Cerebellum (tissue), 4 donors: ENCODE measurements at places on chromosomes 6 and 20. TPM values are rescaled to one million over a fixed set of nuclear protein-coding genes. Genes with fewer than 3 reads are reported as not detected.
A peak's percentile ranks its signal among the peaks of the same experiment; 100 is the strongest.

DNA sequence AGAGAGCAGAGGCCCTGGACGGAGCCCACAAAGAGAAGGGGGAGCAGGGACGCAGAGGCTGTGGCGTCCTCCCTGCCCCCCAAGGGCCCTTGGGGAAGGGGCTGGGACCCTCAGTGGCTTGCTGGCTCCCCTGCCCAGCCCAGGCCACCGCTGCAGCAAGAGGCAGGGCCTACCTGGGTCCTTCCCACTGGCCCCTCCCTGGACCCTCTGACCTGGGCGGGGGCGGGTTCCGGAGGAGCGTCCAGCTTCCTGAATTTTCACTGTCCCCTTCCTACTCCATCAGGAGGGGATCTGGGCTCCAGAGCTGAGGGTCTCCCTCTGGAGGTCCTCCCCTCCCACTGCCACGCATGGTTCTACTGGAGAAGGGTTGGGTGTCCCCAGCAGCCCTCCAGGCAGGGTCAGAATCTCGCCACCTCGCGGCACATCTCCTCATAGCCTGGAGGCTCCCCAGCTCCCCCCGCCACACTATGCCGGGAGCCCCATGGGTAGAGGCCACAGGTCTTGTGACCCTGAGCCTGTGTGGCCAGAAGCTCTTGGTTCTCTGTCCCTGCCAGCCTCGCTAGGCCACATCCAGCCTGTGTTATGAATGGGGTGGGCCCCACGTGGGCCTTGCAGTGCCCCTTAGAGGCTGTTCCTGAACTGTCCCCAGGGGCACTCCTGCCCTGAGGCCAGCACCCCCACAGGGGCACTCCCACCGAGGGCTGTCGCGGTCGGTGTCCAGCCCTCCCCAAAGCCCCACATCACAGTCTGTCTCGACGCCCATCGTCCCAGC, 1.0 kb upstream of the SOX18 start:
- DNase-seq, result no peak

DNA sequence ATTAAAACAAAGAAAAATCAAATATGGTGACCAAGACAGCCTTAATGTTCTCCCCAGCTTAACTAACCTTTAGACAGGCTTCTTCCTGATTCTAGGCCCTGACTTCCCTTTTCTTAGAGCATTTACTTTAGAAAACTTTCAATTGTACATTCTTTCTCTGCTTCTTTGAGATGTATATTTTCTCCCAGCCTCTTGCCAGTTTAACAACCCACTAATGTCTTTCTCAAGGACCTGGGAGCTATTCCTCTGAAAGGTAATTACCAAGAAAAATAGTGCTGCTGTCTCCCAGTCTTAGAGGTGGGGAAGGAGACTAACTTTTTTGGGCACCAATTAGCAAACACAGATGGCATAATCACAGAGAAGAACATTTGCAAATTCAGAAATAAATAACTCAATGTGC, 62.8 kb upstream of the KCNQ5 start:
- DNase-seq, result no peak

- DNase-seq, result no peak
These were observed 17.9 kb upstream of the MOCS1 start for GRCh38 chr6:39952167-39952566.

GRCh38 chr6:36180126-36180525, 16.4 kb upstream of the BRPF3 start:
- DNase-seq, result no peak

DNA sequence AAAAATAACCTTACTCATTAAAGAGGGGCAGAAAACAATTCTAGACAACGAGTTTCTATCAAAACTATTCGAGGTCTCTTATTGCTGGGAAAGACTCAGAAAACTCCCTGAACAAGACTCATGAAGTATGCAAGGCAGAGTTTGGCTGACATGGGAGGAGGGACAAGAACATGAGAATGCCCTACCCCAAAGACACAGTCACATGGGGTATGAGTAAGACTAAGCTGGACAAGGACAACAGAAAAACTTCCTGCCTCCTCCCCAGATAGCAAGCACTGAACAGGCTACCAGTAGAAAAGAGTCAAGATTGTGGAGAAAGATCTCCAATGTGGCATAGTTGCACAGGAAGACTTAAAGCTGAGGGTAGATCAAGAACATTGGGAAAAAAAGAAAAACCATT, 39.7 kb upstream of the PHIP start:
- no peak for DNase-seq

DNA sequence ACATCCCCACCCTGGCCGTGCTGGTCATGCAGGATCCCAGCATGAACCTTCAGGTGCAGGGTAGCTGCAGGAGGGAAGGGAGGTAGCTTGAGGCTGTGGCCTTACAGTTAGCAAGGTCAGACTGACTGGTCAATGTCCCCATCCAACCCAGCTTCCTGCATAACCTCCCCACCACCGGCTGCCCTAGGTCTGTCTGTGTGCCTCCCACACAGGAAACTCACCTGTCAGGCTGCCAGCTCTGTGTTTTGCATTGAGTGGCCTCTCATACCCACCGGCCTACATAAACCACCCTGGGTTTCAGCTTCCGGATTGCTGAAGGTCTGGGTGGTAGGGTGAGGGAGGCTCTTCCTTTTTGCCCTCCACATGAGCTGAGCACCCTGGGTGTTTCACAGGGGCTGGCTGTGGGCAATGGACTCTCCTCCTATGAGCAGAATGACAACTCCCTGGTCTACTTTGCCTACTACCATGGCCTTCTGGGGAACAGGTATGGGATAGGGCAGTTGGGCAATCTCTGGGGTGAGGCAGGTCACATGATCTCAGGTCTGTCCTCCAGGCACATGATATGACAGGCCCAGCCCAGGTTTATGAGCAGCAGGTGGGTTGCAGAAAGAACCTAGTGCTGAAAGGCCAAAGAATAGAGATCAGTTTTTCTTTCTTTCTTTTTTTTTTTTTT, 1.8 kb downstream of the CTSA start:
- no peak for DNase-seq

- no peak for DNase-seq
These were observed 117.3 kb downstream of the MAP3K4 start for GRCh38 chr6:161108916-161109315.

GRCh38 chr20:22582386-22582963, 1.9 kb downstream of the FOXA2 start:
- DNase-seq, result no peak

Gene THBD
- 2.7 TPM for total RNA-seq

DNA sequence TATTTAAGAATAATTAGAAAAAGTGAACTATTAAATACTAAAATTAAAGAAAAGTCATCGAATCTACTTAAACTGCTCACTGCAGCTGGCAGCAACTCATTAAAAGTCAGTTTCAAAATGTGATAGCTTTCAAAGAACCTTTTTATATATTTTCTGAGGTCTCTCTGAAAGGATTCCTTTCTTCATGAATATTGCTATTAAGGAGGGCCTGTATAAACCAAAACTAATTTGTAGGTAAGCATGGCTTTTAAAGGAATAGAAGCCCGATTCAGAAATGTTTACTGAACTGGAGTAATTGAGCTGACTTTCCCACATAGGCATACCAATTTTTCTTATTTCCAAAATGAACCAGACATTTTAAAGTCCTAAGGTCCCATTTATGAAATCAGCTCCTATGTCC, 41.2 kb upstream of the ENPP1 start:
- DNase-seq, result no peak

Gene PPIL6
- 14.5 TPM for total RNA-seq

- no peak for DNase-seq
These were observed 31.9 kb downstream of the TTI1 start for GRCh38 chr20:38001173-38001875.

DNA sequence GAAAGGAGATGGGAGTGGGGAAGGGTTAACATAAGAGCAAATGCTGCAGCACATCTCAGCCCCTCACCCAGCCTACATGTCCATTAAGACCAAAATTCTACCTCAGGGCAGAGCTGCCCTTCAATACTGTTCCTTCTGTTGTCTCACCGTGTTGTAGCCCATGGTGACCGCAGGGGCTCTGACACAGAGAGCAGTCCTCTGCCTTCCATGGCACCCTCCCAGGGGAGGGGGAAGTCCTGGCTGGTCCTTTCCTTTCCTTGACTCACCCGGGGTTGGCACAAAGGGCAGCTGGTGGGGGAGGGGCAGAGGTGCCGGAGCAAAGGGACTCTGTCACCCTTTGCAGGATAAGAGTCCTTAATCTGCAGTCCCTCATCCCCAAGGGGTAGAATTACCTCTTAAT, 15.2 kb downstream of the NKX2-2 start:
- DNase-seq, result no peak

Gene CRISP3
- not detected for total RNA-seq

- no peak for DNase-seq
These were observed 213.0 kb upstream of the CITED2 start for GRCh38 chr6:139587469-139587868.

DNA sequence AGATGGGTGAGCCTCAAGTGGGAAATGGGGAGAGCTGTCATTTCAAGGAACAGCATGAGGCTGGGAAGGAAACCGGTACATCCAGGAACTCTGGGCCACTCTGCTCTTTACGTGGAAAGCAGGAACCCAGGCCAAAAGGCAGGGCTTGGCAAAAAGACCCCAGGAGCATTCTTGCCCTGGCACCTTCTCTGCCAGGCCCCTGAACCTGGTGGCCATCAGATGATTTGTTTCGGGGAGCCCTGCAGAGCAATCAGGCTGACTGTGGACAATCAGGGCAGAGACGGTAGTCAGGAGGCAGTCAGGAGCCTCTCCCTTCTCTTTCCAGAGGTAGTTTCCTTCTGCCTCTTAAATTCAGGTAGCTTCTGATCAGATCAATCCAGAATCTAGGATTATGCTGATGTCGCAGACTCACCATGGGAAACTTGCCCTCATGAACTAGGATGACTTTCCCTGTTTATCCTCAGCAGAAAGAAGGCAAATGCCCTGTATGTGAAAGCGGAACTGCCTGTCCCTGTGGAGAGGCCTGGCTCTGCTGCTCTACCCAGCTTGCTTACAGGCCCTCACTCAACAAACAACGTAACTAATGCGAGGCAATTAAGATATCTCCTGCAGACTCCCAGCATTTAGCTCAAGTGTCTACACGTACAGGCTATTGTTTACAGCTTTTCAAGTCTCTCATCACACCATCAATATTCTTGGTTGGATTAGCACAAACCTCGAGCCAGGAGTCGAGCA, 36.6 kb downstream of the EZR start:
- DNase-seq, result no peak

Gene SLC12A5
- 26.0 TPM for total RNA-seq

DNA sequence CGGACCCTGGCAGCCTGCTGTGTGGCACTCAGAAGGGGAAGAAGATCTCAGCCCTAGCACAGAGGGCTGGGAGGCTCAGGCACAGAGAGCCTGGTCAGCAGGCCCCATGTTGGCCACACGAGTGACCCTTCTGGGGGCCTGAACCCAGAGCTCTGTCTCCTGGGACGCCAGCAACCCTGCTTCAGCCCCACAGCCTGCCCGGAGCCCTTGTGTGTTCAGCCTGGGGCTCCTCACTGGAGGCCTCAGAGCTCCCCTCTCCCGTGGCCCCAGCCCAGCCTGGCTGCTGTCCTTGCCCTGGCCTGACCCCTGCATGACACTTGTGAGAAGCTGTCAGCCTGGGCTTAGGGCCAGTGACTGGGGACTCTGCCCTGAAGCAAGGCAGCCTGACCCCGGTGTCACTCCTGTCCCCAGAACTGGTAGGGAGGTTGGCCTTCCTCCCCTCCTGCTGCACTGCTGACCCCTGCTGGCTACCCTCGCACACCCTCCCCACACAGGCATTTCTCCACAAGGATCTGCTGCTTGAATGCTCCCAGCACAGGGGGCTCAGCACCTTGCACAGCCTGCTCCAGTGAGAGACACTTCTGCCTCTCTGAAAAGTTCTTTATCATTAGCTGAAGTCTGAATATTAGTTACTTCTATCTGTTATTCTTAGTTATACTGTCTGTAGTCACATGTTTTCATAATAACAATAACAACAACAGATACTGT, 15.4 kb upstream of the IP6K3 start:
- no peak for DNase-seq

DNA sequence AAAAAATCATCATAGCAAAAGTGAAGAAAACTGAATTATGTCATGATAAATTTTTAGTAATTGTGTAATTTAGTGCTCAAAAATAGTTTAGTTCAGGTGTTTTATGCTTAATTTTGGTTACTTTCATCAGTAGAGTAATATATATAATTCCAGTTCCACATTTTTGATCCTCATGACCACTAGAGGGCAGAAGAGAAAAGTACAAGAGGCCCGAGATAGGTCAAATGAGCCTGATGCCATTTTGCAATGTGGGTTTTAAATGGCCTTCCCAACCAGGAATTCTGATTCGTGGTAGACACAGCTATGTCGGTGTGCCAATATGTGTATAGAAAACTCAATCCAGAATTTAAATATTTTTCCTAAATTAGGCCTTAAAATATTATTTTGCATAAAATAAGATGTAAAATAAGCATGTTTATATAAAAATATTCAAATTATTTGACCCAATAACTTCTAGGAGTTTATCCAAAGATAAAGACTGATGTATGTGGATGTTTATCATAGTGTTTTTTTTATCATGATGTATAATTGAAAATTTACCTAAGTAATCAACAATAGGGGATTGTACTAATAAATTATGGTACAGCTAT, 159.7 kb upstream of the RPS6KA2 start:
- peak; percentile 23 for DNase-seq

DNA sequence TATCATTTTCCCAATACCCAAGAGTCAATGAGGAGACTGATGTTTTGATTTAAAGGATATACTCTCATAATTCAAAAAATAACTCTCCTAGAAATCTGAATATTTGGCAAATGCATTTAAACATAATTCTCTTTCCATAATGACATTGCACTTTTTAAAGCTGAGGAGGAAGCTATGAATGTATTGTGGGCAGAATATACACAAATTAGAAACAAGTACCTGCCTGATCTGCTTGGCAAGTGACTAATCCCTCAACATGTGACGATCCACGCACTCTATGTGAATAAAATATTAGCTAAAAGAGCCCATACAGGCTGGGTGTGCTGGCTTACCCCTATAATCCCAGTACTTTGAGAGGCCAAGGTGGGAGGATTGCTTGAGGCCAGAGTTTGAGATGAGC, 88.3 kb upstream of the CCDC28A start:
- no peak for DNase-seq

GRCh38 chr6:71419217-71420094, 130.8 kb downstream of the OGFRL1 start:
- no peak for DNase-seq

- no peak for DNase-seq
These were observed 40.5 kb downstream of the PSMG4 start for GRCh38 chr6:3299221-3299620.

GRCh38 chr6:26483727-26484126, 16.4 kb upstream of the BTN1A1 start:
- no peak for DNase-seq

- DNase-seq, result no peak
These were observed 229.2 kb downstream of the PHF3 start for GRCh38 chr6:63864671-63865318.

Gene FOXQ1
- total RNA-seq, result 2.4 TPM
